ENCODE measurements at places on chromosomes 12 and 14.

- peak; percentile 92 for DNase-seq
Measured at GRCh38 chr14:94449930-94450329, 2.7 kb downstream of the SERPINA11 start.

- DNase-seq: no peak
Measured at GRCh38 chr14:62532181-62532580, 513.1 kb downstream of the KCNH5 start.

DNA sequence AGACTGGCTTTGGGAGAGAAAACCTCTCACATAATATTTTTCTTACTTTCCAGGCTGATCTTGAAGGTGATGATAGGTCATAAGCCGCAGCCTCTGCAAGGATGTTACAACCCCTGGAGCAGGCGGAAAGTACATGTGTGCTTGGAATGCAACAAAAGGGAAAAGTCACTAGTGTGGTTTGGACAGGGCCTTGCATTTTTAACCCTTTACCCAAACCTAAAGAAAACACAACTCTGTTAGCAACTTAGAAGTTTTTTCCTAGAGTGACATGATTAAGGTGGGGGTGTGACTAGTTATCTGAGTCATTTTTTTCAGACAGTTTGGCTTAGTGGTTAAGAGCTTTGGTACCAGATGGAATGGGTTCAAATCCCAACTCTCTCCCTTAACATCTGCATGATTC lies 97.0 kb downstream of the TMEM30B start:
- DNase-seq: no peak

GRCh38 chr12:127107744-127108143 lies 1159.2 kb upstream of the TMEM132C start:
- DNase-seq: no peak

GRCh38 chr14:24159777-24160498 lies 1.1 kb upstream of the IRF9 start:
- no peak for DNase-seq

GRCh38 chr12:79911889-79912656 lies 22.8 kb downstream of the PPP1R12A start:
- no peak for DNase-seq

DNA sequence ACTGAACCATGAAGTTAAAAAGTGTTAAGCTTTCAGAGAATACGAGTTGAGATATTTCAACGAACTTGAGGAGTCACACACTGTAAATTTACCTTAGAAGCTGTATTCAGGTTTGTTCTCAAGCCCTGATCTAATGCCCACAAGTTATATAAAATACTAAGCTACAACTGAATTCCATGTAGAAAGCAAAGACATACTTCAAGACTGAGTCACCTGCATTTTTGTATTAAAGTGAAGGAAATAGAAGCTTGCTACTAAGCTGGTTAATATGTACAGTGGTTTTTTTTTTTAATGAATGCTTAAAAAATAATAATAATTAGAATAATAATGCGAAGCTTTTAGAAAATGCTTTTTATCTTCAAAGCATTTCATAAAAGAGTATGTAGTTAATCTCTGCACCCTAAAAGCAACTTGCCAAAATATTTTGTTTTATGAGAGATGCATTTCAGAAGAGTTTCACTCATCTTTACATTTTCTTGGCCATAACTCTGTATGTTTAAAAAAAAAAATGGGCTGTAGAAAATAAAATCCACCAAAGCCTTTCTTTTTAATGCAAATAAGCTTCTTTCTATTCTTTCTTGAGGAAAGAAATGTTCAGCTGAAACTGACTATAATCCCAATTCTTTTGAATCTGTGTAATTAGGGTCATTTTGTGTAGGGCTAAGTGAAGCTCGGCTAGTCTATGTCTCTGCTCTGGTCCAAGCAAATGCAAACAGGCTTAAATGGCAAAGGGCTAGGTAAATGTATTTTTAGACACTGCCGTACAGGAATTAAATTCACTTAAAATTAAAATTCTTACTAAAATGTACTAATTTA lies 1047.5 kb upstream of the FLRT2 start:
- DNase-seq: no peak

- DNase-seq: no peak
Measured at GRCh38 chr12:7269273-7269672, 34.6 kb upstream of the ACSM4 start.

GRCh38 chr14:103105580-103106150 lies 11.1 kb downstream of the EXOC3L4 start:
- no peak for DNase-seq

GRCh38 chr14:34220921-34221320 lies 241.1 kb downstream of the SPTSSA start:
- DNase-seq: no peak

DNA sequence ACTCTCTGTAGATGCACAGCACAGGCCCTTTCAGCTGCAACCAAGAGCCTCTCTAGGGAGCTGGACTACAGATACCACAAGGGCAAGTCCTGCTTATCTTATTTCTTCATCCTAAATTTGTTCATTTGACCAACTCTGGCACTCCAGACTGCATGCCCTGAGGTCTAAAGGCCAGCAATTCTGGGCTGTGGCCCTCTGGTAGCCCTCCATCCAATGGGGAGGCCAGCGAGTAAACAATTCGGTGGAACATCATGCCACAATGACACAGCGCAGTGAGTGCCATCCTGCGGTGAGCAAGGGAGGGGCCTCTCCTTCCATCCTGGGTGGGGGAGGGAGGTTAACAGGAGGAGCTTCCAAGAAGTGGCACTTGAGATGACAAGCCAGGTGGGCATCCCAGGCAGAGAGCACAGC lies 652 bp upstream of the SELPLG start:
- no peak for DNase-seq

- no peak for DNase-seq
Measured at GRCh38 chr12:65672441-65672840, 151.8 kb upstream of the HMGA2 start.

DNA sequence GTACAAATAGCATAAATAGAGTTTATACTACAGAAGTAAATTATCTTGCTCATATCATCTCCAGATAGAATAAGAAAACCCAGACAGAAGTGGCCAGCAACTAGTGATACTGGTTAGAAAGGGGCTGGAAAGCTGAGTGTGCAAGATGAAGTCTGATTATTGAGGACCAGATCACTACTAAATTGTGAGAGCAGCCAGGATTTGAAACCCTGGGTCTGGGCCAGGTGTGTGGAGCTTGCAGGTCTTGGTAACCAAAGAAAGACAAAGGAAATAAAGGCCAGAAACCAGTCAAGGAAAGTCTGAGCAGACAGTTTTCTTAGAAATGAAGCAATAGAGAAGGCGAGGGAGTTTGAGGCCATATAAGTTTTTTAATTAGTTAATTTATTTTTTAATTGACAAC lies 611.8 kb downstream of the ETNK1 start:
- DNase-seq: no peak

GRCh38 chr12:48486679-48487078 lies 4.4 kb downstream of the C12orf54 start:
- no peak for DNase-seq

DNA sequence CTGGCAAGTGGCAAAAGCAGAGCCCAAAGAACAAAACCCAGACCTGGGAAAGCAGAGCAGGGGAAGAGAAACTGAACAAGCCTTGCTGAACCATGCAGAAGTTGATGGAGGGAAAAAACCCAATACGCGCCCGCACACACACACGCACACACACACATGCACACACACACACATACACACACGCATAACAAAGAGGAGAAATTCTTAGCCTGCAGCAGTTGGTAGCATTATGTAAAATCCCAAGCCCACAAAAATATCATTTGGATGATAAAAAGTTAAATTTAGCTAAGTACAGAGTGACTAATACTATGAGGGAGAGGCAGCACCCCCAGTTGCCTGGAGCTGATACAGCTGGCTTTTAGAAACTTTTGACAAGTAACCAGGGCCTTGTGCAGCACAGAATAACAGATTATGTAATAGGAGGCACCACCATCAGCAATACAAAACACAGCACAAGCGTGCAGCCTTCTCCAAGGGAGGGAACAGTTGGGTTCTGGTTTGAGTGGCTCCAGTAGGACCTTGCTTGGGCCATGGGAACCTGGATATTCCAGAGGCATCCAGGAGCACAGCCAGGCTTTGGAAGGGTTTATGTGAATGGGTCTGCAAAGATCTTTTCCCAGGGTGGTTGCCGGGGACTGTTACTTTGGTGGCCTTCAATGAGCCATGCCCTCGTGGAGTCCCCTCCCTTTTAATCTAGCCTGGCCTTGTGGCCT lies 35.3 kb downstream of the PITPNM2 start:
- no peak for DNase-seq

- DNase-seq: no peak
Measured at GRCh38 chr12:91926848-91927247, 218.8 kb downstream of the BTG1 start.

DNA sequence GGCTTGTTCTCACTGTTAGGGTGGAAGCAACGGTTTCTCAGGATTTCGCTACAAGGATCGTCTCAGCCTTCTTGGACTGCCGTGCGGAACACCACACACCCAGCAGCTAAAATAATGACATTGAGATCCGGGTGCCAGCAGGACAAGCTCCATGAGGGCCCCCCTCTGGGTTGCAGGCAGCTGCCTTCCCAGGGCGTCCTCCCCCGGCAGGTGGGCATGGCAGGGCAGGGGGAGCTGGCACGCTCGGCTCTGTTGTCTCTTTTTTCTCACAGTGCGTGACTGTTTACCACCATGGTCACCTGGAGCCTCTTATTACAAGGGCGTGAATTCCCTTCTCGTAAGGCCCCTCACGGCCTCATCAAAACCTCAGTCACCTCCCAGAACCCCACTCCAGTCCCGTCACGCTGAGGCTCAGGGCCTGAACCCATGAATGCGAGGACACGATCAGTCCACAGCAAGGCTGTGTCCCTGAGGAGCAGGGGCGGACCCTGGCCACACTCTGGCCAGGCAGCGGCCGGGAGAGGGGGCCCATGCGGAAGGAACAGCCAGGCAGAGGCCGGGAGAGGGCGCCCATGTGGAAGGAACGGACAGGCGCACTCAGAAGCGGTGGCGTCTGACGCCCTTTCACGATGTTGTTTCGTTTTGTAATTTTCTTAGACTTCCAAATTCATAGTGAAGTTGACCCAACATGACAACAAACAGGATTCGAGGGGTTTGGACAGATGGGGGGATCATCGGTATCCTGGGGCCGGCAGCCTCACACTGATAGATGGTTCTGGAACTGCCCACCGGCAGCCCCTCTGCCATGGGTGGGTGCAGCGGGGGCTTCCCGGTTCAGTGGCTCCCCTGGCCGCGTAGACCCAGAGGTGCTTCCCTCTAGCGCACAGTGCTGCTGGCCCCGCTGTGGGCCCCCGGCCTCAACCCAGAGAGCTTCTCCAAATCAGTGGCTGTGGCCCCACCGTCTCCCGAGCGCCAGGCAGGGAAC lies 10.0 kb downstream of the LRCOL1 start:
- no peak for DNase-seq

- DNase-seq: no peak
Measured at GRCh38 chr12:9064201-9064814, 51.4 kb downstream of the A2M start.

GRCh38 chr14:52987042-52987441 lies 36.2 kb upstream of the FERMT2 start:
- no peak for DNase-seq

DNA sequence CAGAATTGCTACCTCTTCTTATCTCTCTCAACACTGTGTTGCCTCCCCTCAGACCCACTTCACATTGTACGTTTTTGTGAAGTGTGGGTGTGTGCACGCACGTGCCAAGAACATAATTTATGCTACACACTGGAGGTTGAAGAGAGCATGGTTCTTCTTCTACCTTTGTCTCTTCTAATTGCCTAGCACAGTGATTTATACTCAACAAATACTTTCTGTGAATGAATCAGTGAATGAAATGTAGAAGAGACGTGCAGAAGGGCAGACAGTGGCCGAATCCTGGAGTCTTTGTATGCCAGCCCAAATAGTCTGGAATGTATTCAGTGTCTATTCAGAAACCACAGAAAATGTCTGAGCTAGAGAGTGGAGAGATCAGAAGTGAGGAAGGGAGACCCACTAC lies 4.6 kb upstream of the SAMD4A start:
- no peak for DNase-seq

Measured in vagina (tissue), 2 donors.